HS-5 (cell line): ENCODE measurements at places on chromosomes 2 and 18.

- DNase-seq: no peak
Observed at GRCh38 chr2:159150280-159150746, 136.2 kb downstream of the WDSUB1 start.

GRCh38 chr2:234495251-234496054, 1.4 kb downstream of the ARL4C start:
- no peak for DNase-seq

GRCh38 chr18:78994531-78994930, 14.9 kb downstream of the SALL3 start:
- no peak for DNase-seq

GRCh38 chr2:189661957-189662321, 680 bp downstream of the ASNSD1 start:
- no peak for DNase-seq

- no peak for DNase-seq
Observed at GRCh38 chr2:155633060-155633839, 699.3 kb downstream of the NR4A2 start.

GRCh38 chr2:240231838-240232244, 91.4 kb upstream of the OTOS start:
- no peak for DNase-seq

GRCh38 chr2:27211241-27211942, 449 bp upstream of the ATRAID start:
- DNase-seq: no peak

GRCh38 chr2:206915121-206915520, 24.2 kb upstream of the CPO start:
- DNase-seq: peak; percentile 95

DNA sequence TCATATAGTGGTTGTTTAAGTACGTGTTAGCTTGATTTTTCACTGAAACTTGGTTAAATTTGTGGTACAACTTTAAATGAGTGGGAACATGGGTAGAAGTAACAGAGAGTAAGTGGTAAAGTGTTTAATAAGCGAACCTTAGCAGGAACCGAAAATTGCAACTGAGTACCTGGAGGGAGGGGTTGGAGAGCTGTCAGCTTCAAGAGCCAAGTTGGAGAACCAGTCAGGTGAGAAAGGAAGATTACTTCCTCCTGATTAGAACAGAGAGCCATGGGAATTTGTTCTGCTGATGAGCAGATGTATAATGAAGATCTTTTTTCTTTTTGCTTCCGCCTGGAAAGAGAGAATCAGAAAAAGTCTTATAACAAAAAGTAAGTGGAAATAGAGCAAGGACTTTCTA, 158.4 kb upstream of the CDH7 start:
- no peak for DNase-seq

DNA sequence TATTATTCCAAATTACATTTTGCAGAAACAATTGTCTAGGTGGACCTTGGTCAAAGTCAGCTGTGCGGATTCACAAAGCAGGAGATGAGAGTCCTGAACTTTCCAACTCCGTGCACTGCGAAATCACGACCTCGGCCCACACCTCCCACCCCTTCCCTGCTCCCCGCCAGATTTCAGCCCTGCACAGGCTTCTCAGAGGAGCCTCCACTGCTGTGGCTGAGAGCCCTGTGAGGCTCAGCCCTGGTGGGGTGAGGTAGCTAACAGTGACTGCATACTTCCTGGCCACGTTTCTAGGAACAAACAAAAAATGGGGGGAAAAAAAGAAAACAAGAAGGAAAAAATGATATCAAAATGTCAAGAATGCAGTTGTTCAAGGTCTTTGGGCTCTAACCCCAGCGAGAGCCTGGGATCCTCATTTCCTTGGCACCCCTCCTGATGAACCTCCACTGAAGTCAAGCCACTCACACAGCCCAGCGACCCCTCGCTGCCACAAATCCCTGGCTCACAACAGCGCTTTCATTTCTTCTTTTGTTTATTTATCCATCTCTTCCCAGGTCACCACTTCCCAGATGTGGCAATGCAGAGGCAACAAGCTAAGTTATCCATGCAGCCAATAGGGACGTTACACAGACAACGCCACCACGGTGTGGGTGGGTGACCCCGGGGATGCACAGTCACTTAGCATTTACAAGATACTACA, 729.7 kb upstream of the ID2 start:
- DNase-seq: no peak

- DNase-seq: no peak
Observed at GRCh38 chr2:8595428-8595805, 86.4 kb upstream of the ID2 start.

- no peak for DNase-seq
Observed at GRCh38 chr18:79610461-79611039, 69.1 kb upstream of the CTDP1 start.

- no peak for DNase-seq
Observed at GRCh38 chr2:222861411-222862105, 722 bp downstream of the ACSL3 start.

- no peak for DNase-seq
Observed at GRCh38 chr2:16255120-16255519, 314.8 kb downstream of the MYCN start.

DNA sequence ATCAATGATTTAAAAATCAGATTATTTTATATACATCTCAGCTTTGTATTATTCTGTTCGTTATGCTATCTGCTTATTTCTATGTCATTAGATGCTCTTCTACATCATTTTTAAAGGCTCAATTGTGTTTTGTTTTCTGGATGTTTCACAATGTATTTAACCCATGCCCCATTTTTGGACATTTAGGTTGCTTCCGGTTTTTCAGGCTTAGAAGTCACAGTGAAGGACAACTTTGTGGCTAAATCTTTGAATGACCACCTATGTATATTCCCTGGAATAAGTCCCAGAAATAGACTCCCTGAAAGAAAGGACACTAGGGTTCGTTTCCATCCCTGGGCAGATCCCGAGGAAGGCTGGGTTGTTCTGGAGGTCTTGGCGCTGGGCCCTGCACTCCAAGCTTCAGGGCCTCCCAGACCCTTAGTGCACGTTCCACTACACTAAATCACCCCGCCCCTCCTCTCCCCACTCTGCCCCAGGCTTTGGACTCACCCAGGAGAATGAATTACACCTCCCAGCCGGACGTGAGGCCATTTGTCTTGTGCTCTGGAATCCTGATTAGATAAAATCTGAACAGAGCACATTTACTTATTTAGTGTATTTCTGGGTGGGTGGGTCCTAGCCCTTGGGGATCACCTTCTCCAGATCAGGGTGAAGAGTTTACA, 188.2 kb downstream of the ZFP36L2 start:
- no peak for DNase-seq

DNA sequence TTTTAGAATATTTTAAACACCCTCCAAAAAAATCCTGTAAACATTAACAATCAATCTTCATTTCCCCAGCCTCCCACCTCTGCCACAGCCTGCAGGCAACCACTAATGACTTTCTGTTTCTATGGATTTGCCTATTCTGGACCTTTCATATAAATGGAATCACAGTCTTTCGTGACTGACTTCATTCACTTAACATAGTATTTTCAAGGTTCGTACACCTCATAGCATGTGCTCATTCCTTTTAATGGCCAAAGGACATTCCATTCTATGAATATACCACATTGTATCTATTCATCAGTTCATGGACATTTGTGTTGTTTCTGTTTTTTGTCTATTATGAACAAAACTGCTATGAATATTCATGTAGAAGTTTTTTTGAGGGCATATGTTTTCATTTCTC, 48.5 kb downstream of the NAT8 start:
- DNase-seq: no peak

DNA sequence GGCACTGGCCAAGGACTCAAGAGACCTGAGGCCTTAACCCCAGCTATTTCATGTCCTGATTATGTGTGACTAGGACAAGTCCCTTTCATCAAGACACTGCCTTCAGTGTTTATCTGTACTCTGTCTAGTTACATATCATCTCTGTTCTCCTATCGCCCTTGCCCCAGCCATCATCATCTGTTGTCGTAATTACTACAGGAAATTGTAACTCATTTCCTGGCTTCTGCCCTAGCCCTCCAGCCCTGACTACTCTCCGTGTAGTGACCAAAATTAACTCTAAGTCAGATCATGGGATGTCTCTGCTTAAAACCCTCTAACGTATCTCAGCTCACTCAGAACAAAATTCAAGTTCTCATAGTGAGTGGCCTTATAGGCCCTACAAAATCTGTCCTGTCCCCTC, 49.3 kb upstream of the LAPTM4A start:
- DNase-seq: no peak

DNA sequence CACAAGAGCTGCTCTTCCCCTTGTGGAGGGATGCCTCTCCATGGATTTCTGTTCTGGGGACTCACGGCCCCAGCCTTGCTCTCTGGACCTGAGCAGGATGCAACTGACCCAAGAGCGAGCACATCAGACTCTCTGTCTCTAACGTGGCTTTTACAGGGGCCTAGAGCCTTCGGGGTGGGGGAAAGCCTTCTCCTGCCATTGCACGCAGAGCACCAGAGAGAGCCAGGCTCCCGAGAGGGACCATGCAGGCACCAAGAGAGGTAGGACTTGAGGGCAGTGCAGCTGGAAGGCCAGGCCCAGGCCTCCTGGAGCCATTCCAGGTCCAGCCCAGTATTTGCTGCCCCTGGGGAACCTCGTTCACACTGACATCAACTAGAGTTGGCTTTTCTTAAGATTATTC, 475.6 kb upstream of the MYT1L start:
- no peak for DNase-seq
